T-helper 9 cell (primary cell): ENCODE measurements at places on chromosomes 5 and 9.

- no peak for DNase-seq
These were observed 148.4 kb downstream of the NFIB start for GRCh38 chr9:14165376-14166035.

DNA sequence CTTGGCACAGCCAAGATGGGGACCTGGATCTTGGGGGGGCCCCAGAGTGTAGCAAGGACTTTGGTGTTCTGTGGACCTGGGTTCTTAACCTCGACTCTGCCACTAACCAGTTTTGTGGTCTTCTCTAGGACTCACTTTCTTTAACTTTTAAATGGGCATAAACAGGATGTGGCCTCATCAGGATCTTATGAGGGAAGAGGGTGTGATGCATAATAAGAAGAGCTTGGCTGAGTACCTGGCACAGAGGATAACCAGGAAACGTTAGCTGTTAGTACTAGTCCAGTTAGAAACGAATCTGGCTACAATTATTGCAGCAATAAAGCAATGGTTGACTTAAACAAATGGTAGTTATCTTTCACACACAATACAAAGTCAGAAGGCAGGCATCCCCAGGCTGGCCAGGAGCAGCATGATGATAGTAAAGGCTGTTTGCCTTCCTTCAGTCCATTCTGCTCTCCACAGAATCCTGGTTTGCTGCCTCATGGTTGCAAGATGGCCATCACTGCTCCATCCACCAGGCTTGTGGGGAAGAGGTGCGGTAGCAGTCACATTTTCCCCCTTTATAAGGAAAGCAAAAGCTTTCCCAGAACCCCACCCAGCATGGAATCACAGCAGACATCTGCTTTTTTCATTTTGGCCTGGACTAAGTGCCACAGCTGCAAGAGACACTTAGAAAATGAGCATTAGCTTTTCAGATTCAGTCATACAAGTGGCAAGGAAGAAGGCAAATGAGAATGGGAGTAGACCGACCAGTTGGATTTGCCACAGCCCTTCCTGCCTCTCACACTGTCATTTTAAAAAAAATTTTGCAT is 225.0 kb downstream of the AOPEP start:
- DNase-seq: no peak

DNA sequence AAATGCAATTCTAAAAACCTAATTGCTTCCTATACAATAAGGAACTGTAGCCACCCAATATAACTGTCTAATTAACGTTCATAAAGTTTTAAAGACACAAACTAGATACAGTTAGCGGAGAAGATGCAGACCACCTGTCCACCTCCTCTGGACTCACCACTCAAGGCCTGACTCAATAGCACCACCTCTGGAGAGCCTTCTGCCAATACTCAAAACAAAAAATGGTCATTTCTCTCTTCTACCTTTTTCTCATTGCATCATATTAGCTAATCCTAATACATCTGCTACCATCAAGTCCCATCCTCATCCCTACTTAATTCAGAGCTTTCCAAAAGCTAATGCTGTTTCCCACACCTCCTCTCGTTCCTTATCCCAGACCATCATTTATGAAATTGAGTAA is 159.9 kb downstream of the MLLT3 start:
- DNase-seq: no peak

DNA sequence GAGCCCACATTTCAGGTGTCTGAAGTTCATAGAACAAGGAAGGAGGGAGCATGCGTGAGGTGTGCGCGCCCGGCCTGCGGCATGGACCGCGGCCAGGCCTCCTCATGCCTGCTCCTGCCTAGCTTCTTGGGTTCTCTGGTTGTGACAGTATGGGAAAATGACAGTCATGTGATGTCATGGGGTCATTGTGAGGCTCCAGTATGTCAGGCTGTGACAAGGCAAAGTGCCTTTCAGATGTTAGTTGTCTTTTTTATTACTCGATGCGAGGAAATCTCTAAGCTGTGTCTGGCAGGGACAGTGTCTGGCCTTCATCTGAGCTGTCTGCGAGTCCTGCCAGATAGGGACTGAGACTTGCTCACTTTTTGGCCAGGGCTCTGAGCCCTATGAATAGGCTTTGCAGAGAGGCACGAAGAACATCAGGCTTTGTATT is 13.3 kb downstream of the UCK1 start:
- no peak for DNase-seq
